ENCODE measurements at places on chromosomes 1 and 21. TPM values are rescaled to one million over a fixed set of nuclear protein-coding genes. Genes with fewer than 3 reads are reported as not detected.

The FCGR2B gene
- 0.20 TPM for total RNA-seq

The DCAF6 gene
- total RNA-seq: 23.3 TPM

The VCAM1 gene
- 2.2 TPM for total RNA-seq

The CLK2 gene
- 61.4 TPM for total RNA-seq

The OVAAL gene
- total RNA-seq: not detected

The GLIS1 gene
- not detected for total RNA-seq

The CENPS gene
- total RNA-seq: 30.6 TPM

The FMN2 gene
- total RNA-seq: not detected
